ENCODE measurements at places on chromosomes 1 and 21.

DNA sequence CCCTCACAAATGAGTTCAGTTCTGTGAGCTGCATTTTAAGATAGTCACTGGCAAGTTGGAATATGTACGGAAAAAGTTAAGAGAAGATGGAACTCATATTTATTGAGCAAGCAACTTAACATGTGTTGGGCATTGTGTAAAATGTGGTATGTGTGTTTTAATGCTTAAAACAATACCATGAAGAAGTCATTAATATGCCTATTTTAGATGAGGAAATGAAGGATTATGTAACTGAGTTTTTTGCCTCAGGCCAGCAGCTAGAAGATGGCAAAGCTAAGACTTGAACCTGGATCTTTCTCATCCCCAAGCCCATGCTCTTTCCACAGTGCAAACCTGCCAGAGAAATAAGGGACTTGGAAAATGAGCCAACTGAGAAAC is 48.9 kb downstream of the SPATA46 start:
- DNase-seq: no peak

DNA sequence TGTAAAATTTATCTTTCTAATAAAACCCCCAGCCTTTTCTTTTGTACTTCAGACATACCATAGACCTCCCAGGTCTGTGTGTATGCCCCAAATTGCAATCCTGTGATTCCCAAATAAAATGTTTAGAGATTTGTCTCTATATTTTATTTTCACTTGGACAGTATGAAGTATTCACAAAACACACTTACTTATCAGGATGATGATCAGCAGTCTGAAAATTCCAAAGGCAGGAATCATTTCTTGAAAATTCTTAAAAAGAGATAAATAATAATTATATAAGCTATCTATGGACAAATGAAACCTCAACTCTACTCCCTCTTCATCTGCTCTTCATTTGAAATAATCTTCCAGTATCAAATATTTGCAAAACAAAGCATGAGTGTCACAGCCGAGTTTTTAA is 11.6 kb upstream of the GJA9 start:
- DNase-seq: no peak

DNA sequence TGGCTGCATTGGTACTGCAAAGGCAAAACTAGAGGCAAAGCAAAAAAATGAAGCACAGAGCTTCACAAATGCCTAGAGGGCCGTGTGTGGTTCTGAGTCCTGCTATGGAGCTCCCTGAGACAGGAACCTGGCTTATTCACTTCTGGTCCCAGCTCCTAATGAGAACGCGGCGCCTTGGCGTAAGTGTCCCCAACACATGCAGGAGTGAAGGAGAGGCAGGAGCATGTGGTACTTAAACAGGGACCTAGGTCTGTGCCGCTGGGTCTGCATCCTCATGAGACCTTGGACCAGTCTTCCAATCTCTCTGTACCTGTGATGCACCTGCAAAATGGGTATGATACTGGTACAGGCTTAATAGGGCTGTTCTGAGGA is 14.4 kb upstream of the SLC2A7 start:
- DNase-seq: no peak

- no peak for DNase-seq
Observed at GRCh38 chr1:27360159-27361043, 6.4 kb downstream of the MAP3K6 start.

DNA sequence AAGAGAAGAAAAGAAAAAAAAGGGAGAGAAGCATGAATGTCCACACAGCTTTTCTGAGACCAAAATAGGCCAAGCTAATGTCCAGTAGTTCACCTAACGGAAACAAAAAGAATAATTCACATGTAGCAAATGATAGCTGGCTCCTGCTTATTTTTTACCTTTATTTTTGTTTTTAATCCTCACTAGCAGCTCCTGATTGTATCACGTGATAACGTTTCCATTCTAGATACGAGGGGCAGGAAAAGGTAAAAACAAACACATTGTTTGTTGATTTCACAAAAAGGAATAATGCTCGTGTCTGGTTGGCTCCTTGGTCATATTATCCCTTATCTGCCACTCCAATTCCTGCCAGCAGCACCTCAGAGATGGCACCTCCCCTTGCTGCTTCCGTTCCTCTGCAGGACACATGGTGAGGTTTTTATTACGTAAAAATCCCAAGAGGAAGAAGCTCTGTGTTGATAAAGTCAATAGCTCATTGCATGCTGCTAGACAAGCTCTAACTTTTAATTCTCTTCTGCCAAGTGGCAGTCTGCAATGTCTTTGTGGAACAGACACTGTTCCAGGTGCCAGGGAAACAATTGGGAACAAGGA is 201.7 kb downstream of the CRB1 start:
- DNase-seq: no peak

- no peak for DNase-seq
Observed at GRCh38 chr1:10401281-10401680, 2.4 kb downstream of the PGD start.

- DNase-seq: peak; percentile 75
Observed at GRCh38 chr21:42939582-42940413, 14.4 kb upstream of the ERVH48-1 start.

Data from SJCRH30 (cell line).